ENCODE measurements at places on chromosomes 11 and 22.

- no peak for DNase-seq
Measured at GRCh38 chr22:27116312-27117086, 459.1 kb downstream of the MIAT start.

- DNase-seq: no peak
Measured at GRCh38 chr11:71491940-71492339, 35.1 kb upstream of the KRTAP5-7 start.

DNA sequence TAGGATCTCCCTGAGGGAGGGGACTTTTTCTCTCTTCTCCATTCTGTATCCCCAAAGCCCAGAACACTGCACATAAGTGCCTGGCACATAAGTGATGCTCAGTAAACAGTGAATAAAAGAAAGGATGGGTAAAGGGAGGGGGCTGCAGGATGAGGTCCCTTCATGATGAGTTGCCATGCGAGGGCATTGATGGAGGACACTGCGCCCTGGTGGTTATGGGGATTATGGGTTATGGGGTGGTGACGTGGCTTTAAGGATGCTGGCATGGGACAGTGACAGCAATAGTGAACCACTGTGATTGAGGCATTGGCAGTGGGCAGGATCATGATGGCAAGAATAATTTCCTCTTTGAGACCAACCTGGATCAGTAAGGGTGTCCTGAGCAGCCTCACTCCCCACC is 43.9 kb upstream of the LRRC32 start:
- DNase-seq: no peak

GRCh38 chr11:44880511-44880910 is 70.2 kb downstream of the TP53I11 start:
- DNase-seq: no peak

- DNase-seq: no peak
Measured at GRCh38 chr11:43458486-43458885, 99.8 kb downstream of the TTC17 start.

DNA sequence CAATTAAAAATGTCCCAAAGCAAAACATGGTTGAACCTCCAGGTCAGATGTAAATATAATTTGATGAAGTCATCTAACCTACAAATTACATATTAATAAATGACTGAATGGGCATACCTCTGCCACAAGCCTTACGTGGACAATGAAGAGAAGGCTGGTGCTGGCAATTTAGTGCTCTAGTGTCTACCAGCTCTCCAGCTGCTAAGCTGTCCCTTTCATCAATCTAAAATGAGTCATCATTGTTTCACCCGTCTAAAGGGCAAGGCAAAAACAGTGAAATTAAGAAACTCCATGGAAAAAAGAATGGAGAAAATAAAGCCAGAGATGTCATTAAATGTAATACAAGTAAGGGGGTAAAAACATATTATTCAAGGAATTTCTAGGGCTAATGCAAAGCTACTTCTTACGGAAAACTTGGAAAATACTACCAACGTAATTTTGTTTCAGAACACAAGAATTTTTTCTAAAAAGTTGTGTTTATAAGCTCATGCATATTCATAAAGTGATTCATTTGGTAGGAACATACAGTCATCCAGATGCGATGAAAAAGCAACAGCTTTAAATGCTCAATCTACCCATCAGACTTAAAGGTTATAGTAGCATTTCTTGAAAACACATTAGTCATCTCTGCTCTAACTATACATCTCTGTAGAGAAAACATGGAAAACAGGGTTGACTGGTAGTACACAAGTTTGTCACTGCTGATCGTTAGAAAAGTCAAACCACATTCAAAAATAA is 71.5 kb downstream of the SIK3 start:
- DNase-seq: no peak

GRCh38 chr11:59666969-59667368 is 1.9 kb downstream of the PATL1 start:
- DNase-seq: no peak

GRCh38 chr11:69280994-69281393 is 13.0 kb upstream of the MYEOV start:
- no peak for DNase-seq

DNA sequence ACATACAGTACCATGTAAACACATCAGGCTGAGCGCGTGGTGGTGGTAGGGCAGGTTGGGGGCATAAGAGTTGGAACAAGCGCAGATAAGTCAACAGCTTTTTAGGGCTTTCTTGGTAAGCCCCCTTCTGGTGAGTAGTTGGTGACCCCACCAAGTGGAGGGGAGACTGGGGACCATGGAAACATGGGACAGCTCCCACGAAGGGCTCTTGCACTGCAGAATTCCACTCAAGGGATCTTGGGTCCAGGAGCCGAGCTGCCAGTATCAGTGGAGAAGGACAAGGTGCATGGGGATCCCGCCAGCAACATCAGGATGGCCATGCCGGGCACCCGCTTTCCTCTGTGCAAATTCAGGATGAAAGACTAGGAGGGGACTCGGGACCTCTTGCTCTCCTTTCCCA is 6.2 kb upstream of the APOA1 start:
- DNase-seq: no peak

- no peak for DNase-seq
Measured at GRCh38 chr11:128365044-128365443, 222.3 kb downstream of the ETS1 start.

- DNase-seq: no peak
Measured at GRCh38 chr11:78991681-78992080, 417.0 kb upstream of the NARS2 start.

GRCh38 chr11:73072935-73073481 is 69.1 kb downstream of the FCHSD2 start:
- DNase-seq: no peak

DNA sequence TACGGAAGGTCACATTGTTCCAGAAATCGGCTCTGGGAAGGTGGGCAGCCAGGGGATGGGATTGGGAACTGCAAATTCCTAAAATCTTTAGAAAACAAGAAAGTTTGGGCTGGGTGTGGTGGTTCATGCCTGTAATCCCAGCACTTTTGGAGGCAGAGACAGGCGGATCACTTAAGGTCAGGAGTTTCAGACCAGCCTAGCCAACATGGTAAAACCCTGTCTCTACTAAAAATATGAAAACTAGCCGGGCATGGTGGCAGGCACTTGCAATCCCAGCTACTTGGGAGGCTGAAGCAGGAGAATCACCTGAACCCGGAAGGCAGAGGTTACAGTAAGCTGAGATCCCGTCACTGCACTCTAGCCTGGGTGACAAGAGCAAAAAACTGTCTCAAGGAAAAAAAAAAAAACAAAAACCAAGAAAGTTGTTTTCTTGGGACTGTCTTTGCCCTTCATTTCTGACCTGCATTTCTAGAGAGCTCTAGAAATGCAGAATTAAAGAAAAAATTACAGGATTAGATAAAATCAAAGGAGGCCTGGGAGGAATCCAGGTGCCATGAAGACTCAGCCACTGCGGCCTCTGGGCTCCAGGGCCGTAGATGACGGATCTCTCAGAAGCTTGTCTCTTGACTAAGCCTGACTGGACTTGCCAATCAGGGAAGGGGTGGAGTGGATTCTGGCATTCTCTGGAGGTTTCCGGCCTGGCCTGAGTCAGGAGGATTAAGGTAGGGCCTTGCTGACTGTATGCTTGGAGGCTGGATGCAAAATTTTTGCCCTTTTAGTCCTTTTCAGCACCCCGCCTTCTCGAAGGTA is 5.3 kb upstream of the MALAT1 start:
- no peak for DNase-seq

GRCh38 chr11:13271060-13271693 is 6.4 kb upstream of the BMAL1 start:
- DNase-seq: no peak

- DNase-seq: no peak
Measured at GRCh38 chr11:130571519-130571918, 123.1 kb downstream of the ADAMTS15 start.

- DNase-seq: no peak
Measured at GRCh38 chr11:16335236-16335962, 20.9 kb downstream of the SOX6 start.

DNA sequence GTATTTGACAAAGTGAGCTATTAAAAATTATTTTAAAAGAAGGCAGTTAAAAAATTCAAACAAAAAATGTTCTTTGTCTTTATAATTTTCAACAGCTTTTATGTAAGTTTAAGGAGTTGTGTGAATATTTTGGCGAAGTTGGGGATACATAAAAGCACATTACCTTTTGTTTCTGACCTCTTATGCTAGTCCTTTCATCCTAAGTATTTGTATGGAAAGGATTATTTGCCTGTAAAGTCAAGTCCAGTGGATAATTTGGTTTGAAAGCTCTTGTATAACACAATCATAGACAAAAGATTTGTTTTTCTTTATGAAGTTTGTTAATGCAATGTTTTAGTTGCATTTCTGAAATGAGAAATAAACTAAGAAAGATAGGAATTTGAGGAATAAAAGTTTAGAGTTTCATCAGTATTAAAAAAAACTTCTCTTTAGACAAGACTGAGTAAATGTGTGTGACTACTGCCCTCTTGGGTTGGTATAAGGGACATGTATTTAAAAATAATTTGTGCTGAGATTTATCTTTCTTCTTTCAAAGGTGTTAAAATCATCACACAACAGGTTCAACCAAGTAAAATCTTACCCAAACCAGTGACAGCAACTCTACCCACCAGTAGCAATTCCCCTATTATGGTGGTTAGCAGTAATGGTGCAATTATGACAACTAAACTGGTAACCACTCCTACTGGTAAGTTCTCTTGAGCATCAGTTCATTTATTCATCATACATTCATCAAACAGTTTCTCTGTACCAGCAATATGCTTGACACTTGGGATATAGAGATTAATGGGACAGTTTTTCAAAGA is 68.2 kb downstream of the EMSY start:
- DNase-seq: no peak

DNA sequence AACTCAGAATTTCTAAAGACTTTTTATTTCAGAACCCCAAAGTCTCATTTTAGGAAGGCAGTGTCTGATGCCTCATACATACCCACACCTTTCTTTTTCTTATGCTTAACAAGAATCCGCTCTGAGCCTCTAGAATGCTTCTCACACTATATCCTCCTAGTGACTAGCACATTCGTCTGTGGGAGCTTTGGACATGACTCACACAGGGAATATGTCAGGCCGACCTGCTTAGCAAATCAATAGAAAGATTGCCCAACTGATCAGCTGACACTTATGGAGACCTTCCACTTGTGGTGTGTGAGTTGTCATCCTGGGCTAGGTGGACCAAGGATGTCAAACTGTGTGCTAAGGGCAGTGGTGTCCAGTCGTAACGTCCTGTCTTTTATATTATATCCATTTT is 129.9 kb upstream of the TTC12 start:
- no peak for DNase-seq

- no peak for DNase-seq
Measured at GRCh38 chr11:120314861-120315260, 10.2 kb upstream of the TLCD5 start.

GRCh38 chr22:37007651-37008050 is 11.6 kb downstream of the TST start:
- no peak for DNase-seq

- DNase-seq: no peak
Measured at GRCh38 chr22:48405741-48406140, 1421.9 kb downstream of the BRD1 start.

GRCh38 chr11:44235765-44236201 is 74.2 kb downstream of the ALX4 start:
- no peak for DNase-seq

DNA sequence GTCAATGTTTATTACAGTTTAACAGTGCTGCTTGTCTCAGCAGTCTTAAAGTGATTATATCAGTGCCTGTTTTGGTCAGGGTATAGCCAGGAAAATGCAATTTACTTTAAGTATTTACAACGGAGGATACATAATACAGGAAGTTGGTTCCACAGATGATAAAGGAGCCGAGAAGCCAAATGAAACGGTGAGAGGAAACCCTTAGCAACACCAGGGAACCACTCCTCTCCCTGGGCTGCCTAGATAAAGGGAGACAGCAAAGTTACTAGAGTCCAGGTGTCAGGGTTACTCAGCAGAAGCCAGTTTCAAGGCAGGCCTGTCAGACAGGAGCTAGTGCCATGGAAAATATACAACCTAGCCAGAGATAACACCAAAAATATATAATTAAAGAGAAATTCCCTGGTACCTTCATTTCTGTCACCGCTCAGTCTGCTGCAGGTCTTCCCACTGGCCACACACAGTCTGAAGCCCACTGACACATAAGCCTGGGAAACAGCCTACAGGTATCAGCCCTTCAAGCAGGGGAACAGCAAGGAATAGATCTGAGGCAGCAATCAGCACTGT is 55.5 kb downstream of the FAM76B start:
- DNase-seq: no peak

GRCh38 chr22:40340044-40340443 is 6.3 kb upstream of the ADSL start:
- no peak for DNase-seq

- no peak for DNase-seq
Measured at GRCh38 chr11:7268758-7269157, 17.1 kb downstream of the SYT9 start.

DNA sequence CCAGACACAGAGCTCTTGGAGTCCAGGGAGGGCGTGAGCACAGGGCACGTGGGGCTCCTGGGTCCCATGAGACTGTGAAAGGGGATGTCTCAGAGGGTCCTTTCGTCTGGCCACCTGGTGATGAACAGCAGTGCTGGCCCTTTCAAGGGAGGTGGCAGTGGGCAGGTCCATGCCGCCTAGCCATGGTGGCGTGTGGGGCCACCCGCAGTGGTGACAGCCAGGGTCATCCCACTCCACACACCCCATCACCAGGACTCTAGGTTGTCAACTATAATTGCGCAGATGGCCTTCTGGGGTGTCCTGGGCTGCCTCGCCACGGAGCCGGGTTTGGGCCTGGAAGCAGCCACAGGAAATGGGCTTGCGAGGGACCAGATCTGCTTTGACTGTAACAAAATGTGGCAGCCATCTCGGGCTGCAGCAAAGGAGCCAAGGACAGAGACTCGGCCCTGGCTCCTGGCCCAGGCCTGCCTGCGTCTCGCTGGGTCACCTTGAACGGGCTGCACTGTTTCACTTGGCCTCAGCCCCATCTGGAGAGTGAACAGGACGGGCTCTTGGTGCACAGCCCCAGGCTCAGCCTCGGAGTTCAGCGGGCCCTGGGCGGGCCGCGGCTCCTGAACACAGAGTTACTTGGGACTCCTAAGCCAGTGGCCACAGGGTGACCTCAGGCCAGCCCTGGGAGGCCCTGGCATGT is 1350.5 kb downstream of the BRD1 start:
- no peak for DNase-seq

GRCh38 chr11:121246769-121247035 is 45.9 kb upstream of the SC5D start:
- DNase-seq: no peak

- DNase-seq: no peak
Measured at GRCh38 chr22:28951969-28952521, 68.7 kb downstream of the ZNRF3 start.

DNA sequence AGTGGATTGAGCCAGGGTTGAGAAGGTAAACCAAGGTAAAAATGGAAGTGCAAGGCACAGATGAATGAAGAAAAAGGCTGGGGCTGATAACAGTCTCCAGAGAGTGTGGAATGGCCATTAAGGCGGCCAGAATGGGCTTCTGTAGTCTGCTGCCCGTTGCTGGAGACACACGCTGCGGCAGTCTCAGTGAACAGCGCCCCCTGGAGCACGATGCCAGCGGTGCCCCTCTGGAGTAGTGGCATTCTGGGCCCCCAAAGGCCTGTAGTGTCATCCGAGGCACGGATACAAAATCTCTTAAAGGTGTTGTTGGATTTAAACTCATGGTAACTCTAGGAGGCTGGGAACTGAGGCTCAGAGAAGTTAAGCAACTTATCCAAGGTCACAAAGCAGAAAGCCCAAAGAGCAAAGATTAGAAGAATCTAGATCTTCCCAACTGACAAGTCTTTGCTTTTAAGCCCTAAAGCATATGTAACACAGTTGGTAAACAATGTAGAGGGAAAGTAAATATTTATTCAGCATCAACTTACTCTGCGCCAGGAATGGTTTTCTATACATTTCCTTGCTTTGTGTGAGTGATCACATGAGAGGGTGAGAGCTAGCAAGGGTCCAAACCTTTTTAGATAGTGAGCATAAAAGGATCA is 18.2 kb downstream of the KCNJ1 start:
- peak; percentile 83 for DNase-seq
